Dorsolateral prefrontal cortex (tissue), 122 donors: ENCODE measurements at places on chromosomes 7 and 10.

- no peak for DNase-seq
These were observed 4.6 kb downstream of the GIGYF1 start for GRCh38 chr7:100689230-100690135.

DNA sequence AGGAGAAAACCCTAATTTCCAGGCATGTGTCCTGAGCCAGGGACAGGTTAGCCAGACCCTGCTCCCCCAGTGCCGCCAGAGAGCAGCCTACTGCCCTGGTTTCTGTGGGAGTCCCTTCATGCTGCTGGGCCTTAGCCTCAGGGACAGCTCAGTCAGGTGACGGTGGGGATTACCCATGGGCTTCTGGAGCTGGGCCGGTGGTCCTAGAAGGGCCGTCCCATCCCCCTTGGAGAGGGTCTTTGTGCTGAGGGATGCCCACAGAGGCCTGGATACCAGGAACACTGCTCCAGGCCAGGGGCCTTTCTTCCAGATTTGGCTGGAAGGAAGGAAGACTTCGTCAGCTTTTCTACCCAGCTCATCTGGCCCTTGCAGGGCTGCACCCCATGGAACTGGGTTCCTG lies 71.4 kb upstream of the ZNF722 start:
- no peak for DNase-seq

- DNase-seq: no peak
These were observed 493.6 kb downstream of the RPS24 start for GRCh38 chr10:78527296-78527695.

GRCh38 chr10:121433965-121434364 lies 164.3 kb downstream of the FGFR2 start:
- DNase-seq: no peak

GRCh38 chr7:87148332-87148955 lies 3.8 kb upstream of the DMTF1 start:
- DNase-seq: no peak

DNA sequence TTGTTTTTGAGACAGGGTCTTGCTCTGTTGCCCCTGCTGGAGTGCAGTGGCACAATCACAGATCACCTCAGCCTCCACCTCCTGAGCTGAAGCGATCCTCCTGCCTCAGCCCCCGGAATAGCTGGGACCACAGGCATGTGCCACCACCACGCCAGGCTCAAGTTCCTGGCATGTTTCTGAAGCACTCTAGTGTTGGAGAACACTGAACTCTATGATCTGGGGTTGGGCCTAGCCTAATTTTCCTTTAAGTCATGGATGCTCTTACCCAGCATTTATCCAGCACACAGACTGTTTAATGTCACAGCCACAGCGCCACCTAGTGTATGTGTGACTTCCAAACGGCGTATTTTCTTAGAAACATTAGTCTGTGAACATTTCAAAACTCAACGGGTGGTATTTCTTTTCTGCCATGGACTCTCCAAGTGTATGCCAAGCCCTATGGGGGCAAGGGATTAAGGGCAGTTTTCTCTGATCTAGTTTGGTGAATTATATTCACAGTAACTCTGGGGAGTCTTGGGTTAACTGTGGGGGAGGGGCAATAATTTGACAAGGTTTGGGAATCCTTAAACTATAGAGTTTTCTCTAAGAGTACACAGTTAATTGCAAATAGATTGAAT lies 91.8 kb downstream of the CREM start:
- peak; percentile 28 for DNase-seq
